ENCODE measurements at places on chromosomes 5 and 9.

GRCh38 chr9:2955575-2955974 is 111.7 kb upstream of the PUM3 start:
- no peak for DNase-seq

DNA sequence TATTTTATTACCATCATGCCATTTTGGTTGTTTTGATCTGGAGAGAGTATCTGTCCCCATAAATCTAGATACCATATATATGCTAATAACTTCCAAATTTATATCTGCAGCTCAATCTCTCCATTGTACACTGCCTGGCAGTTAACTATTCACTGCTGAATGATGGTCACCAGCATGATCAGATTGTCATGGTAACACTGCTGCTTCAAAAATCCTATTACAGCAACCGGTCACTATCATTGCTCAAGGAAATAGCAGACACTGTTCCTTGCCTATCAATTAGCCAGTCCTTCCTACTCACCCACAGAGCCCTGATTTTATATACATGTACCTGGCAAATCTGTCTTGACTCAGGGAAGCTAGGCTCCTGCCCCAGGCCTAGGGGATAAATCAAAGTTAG is 11.5 kb downstream of the REEP5 start:
- DNase-seq = no peak

DNA sequence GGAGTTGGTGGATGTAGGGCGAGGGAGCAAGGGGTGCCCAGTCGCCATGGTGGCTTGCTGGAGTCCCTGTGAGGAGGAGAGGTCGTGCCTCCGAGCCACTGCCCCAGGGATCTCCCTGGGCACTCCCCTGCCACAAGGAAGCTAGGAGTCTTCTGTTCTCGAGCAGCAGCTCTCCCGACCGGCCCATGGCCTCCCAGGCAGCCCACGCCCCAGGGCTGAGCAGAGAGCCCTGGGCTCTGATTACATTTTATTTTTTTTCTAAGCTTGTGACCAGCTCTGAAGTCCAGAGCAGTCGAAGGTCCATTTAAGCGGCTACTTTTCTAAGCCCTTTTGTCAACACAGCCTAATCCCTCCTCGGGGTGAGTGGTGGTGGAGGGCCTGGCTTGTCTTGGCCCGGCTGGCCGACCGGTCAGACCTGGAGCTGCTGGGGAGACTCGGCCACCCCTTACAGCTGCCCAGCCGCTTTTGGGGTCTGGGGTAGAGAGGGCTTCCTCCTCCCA is 2.1 kb downstream of the RXRA start:
- DNase-seq = no peak

- no peak for DNase-seq
Measured at GRCh38 chr5:32707418-32707997, 3.6 kb upstream of the NPR3 start.

- no peak for DNase-seq
Measured at GRCh38 chr5:87499478-87500410, 87.0 kb upstream of the CCNH start.

DNA sequence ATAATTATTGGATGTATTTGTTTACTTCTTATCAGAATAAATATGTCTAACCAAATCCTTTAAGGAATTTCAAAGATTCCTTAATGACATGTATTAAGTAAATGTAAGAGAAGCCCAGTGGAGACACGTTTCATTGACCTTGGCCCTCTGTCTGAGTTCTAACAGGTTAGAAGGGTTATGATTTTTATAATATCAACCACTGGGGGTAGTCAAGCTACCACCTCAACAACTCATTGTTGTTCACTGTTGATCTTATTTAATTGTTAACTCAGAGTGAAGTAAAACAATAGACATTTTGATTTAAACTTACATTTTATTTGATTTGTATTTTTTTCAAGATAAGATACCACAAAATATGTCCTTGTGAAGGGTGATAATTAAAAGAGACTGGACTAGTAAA is 499.2 kb upstream of the COX7C start:
- no peak for DNase-seq

DNA sequence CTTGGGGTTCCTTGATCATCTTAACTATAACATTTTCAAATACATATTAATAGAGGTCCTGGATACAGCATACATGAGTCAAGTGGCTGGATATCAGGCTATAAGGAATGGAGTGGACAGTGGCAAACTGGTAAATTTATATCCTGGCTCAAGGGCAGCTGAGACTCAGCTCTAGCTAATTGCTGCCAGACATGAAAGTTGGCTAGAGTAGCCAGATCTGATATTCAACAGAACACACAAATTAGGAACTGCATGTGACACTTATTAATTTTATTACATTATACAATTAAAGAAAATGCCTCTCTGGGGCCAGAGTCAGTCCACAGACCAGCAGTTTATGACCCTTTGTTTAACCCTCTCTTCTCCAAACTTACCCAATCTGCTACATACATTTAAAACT is 206.5 kb downstream of the KCTD16 start:
- no peak for DNase-seq

GRCh38 chr5:125227333-125228095 is 481.1 kb upstream of the ZNF608 start:
- no peak for DNase-seq

GRCh38 chr9:91465420-91465819 is 41.8 kb upstream of the NFIL3 start:
- peak; percentile 35 for DNase-seq

DNA sequence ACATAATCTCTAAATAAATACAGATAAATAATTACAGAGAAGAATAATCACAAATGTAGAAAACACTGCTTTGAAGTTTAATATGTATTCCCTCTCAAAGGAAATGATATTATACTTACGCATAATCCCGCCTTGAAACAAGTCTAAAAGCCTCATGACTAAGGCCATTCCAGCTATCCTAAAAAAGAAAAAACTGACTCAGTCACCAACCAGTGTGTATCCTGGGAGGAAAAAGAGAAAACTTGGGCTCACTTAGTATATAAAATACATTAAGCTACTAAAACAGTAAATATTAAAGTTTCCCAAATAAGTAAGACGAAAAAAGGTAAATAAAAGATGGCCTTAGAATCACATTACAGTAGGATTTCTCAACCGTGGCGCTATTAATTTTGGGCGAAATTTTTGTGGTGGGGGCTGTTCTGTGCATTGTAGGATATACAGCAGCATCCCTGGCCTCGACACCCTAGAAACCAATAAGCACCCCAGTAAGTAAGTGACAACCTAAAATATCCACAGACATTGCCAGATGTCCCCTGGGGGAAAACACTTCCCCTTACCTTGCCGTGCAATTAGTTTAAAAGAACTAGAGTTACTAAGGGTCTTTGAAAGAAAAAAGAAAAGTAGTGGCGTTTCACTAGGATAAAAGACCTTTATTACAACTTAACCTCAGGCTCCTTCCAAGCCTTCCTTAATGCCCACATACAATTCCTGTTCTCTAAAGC is 1.1 kb downstream of the HSPA9 start:
- DNase-seq = no peak

DNA sequence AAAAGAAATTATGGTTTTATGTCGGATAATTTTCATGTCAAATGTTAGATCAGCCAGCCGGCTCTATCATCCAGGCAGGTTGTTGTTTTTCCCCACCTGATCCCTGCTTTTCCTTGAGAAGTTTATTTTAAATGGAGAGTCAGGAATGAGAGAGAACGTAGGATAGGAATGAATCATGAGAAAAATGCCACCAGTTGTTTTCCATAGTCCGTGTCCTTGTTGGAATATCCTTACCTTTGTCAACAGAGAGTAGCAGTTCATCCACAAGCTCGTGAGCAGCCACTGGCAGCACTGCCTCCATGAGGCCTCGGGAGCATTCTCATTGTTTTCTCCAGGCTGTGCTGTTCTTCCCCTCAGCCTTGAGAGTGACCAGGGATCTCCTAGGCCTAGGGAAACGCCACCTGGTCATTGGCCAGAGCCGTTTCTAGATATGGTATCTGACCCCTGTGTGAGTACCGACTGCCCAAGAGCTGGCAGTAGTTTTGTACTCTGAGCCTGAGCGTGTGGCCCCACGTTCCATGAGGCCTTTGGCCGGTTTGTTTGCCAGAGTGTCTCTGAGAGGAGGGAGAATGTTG is 293.3 kb downstream of the FANCC start:
- no peak for DNase-seq

DNA sequence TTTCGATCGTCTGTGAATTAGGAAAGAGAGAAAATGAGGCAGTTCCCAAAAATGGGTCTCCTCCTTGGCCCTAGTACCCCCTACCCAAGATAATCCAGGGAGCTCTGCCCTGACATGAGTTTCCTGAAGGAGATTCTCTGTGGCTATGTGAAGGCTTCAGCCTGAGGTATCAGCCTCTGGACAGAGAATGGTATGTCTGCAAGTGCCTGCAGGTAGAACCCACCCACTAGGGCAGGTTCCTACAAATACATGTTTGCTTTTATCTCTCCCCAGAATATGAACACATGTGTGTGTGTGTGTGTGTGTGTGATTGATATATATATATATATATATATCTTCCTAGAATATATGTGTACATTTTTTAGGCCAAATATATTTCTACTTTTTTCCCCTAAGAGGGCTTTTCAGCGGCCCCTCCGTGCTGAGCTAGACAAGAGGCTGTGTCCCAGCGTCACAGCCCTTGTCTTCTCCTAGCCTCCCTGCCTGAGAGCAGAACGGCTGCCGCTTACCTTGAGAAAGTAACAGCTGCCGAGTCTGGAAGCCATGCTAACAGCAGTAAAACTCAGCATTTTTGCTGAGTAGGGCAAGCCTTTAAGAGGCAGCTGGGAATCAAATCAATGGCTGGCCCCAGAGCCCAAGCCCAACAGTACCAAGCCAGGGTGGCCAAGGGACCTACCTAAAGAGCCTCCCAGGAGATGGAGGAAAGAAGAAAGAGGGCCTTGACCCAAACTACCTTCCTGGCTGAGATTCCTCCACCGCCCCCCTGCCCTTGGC is 2.1 kb downstream of the BRINP1 start:
- DNase-seq = no peak

DNA sequence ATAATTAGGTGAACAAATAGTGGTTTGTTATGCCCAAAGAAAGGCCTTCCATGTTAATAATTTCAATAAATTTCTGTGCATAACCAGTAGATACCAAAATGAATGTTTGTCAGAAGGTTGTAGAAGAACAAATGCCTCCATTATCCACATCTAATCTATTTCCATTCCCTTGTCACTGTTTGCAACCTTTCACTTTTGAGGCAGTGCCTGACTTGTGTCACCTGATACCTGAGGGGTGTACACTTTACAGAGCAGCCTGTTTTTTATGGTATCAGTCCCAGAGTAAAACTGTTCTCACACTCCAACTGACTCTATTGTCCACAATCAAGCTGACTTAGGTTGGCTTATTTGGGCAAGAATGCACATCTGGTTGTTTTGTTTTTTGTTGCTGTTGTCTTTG is 40.1 kb downstream of the FREM1 start:
- DNase-seq = no peak

- DNase-seq = no peak
Measured at GRCh38 chr5:172745406-172745805, 25.6 kb downstream of the DUSP1 start.

- no peak for DNase-seq
Measured at GRCh38 chr5:107451028-107451427, 219.7 kb downstream of the EFNA5 start.

DNA sequence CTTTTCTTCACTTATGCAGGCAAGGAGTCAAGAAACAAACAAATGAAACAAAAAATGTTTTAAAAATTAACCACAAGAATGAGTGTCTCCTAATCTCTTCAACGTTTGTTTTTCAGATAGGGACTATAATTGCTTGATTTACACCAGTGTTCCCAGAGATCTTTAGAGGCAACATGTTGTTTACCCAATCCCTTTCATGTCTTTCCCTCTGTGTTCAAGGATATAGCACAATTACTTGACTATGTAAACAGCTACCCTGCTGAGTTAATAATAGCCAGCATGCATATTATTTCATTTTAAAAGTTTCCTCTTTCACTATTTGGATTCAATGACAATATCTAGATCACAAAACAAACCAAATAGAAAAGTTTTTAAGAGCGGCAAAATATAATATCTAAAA is 25.1 kb upstream of the SHISAL2B start:
- no peak for DNase-seq

DNA sequence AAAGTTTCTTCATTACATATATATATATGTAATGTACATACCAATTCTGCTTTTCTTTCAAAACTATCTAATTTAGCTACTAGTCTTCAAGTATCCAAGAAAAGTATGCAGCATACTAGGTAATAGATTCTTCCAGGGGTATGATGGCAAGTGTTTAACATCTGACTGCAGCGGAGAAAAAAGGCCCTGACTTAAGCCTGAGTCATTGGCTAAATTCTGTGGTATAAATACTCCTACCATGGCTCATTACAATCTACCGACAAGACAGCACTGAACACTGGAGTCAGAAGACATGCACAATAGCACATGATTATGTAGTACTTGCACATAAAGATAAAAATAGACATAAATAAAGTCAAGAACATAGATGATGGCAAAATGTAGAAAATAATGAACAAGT is 439.9 kb downstream of the BRINP1 start:
- DNase-seq = peak; percentile 14

DNA sequence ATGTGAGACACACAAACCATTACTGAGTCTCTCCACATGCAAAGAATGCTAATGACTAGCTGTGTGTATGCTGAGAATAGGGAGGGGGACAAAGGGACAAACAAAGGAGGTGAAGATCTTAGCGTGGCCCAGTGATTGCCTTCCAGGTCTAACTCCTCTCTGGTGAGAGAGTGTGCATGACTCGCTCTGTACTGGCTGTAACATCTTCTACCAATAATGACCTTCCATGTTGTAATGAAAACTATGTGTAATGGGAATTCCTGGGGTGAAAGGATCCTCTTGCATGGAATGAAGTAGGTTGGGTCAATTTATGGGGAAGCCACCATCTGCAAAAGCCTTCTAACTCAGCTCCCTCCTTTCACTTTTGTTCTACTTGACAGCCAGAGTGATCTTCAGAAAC is 24.4 kb upstream of the GPR151 start:
- peak; percentile 35 for DNase-seq

DNA sequence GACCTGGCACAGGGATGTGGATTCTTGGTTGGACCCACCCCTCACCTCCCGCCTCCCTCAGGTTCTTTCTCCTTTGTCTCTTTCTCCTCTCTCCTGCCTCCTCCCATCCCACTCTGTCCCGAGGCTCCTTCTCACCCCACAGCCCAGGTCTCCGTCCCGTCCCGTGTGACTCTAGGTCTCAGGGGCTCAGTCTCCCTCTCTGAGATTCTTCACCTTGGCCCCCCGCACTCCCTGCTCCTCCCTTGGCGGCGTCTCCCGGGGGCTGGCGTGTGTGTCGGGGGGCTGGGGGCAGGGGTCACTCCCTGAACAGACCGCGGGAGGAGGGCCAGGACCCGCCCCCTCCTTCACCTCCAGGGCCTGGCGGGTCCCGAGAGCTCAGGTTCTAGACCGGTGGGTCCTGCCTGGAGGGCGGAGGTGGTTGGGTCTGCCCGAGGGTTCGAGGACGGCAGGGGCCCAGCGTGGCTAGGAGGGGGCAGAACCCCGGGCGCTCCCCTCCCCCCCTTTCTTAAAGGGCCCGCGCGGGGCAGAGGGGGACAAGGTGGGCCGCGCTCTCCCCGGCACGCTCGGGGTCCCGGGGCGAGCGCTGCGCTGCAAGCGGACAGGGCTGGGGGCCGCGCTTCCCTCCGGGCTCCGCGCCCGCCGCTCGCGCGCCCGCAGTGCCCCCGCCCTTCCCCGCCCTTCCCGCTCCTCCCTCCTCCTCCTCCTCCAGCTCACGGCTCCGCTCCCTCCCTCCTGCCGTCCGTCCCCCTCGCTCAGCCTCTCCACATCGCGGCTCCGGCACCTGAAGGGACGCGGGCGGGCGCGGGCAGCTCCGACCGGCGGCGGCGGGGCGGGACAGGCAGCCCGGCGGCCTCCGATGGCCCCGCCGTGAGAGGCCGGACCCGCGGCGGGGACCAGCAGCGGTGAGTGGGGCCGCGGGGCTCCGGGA is at the start of gene PSD2:
PSD2 (plus strand) TSS at position 735 of the 928 bp plus-strand sequence. CDS start 13,633 bp downstream, outside the sequence.
- DNase-seq = no peak
